ENCODE measurements at places on chromosomes 2 and 18. TPM values are rescaled to one million over a fixed set of nuclear protein-coding genes. Genes with fewer than 3 reads are reported as not detected.

GRCh38 chr2:71043531-71044407 lies 24.7 kb upstream of the NAGK start:
- no peaks in the 10 kb centered on the region for H3K4me1 ChIP-seq
- H3K36me3 ChIP-seq = no peaks in the 10 kb centered on the region

- no peak overlapping the region for H3K27ac ChIP-seq
- no peak for DNase-seq
- H3K4me1 ChIP-seq = peaks cover 13% of the 10 kb centered on the region
- H3K27me3 ChIP-seq = no peaks in the 10 kb centered on the region
Observed at GRCh38 chr2:19073522-19073921, 284.9 kb downstream of the OSR1 start.

- H3K4me3 ChIP-seq = no peak overlapping the region
- H3K27me3 ChIP-seq = peaks cover 27% of the 10 kb centered on the region
- H3K36me3 ChIP-seq = no peaks in the 10 kb centered on the region
- no peak overlapping the region for H3K27ac ChIP-seq
- DNase-seq = peak; percentile 77
- H3K4me1 ChIP-seq = no peaks in the 10 kb centered on the region
Observed at GRCh38 chr18:13531681-13532325, 194.6 kb downstream of the FAM210A start.

GRCh38 chr18:24817587-24818371 lies 357.3 kb downstream of the HRH4 start:
- no peaks in the 10 kb centered on the region for H3K4me1 ChIP-seq

DNA sequence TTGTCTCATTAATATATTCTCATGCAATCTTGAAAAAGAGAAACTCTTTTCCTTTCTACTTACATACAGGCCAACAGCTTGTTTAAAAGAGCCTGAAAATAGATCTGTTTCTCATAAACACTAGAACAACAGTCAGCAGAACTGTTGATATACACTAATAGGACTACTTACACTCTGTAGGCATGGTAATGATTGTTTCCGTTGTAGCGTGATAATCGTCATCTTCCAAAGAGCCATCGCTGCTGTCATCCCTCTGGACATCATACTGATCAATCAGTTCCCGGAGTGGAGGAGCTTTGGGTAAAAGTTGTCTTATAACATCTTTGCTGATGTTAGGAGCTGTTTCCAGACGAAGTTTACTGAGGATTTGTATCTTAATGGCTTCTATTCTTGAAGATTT lies 476 bp downstream of the MSTN start:
- no peaks in the 10 kb centered on the region for H3K36me3 ChIP-seq
- DNase-seq = no peak
- no peak overlapping the region for H3K27ac ChIP-seq

DNA sequence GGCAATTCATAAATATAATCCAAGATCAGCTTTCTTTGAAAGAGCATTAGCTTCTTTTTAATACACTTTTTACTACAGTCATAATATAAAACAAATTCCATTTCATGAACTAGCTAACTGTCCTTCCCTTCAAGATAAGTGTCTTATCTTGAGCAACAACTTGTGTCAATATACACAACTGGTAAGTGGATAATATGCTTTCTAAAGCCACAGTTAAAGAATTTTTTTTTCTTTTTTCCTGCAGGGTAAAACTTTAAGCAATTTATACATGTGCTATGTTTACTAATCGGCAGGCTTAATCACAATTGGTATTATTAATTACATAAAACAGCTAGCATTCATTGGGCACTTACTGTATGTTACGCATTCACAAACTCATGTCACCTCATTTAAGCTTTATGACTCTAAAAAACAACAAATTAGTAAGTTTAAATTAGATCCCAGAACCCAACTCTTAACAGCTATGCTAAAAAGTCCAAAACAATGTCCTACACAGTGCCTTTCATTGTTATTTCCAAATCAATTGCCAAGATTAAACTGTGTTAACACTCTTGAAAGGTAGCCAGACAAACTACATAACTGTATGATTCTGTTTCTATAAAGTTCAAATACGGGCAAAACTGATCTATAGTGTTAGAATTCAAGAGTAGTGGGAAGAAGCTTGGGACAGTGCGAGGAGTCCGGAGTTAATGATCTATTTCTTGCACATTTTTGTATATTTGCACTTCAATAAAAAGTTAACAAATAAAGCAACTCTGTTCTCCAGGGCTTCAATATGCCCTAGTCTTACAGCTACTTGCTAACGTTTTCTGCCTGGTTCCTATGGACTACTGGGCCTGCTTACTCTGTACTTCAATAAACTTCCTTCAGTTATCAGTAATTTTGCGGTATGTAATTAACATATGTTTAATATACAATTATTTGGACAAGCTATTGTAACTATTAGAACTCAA lies 6.0 kb downstream of the TXNL1 start:
- no peak overlapping the region for H3K27ac ChIP-seq
- peaks cover 2% of the 10 kb centered on the region for H3K36me3 ChIP-seq
- no peak for DNase-seq
- H3K4me1 ChIP-seq = peaks cover 47% of the 10 kb centered on the region
- no peaks in the 10 kb centered on the region for H3K27me3 ChIP-seq
- H3K4me3 ChIP-seq = no peak overlapping the region

GRCh38 chr2:653645-654425 lies 23.4 kb downstream of the TMEM18 start:
- H3K4me3 ChIP-seq = no peak overlapping the region
- H3K27ac ChIP-seq = no peak overlapping the region
- peak; percentile 77 for DNase-seq
- peaks cover 20% of the 10 kb centered on the region for H3K27me3 ChIP-seq
- no peaks in the 10 kb centered on the region for H3K36me3 ChIP-seq

GRCh38 chr2:26462511-26463243 lies 15.2 kb downstream of the OTOF start:
- H3K4me1 ChIP-seq = peaks cover 2% of the 10 kb centered on the region
- H3K27me3 ChIP-seq = no peaks in the 10 kb centered on the region
- H3K4me3 ChIP-seq = no peak overlapping the region
- DNase-seq = no peak

- H3K27me3 ChIP-seq = peaks cover 39% of the 10 kb centered on the region
- H3K27ac ChIP-seq = no peak overlapping the region
- peaks cover 9% of the 10 kb centered on the region for H3K36me3 ChIP-seq
- H3K4me3 ChIP-seq = no peak overlapping the region
- DNase-seq = no peak
- peaks cover 25% of the 10 kb centered on the region for H3K4me1 ChIP-seq
Observed at GRCh38 chr2:72937356-72937669, 20.0 kb downstream of the EMX1 start.

- no peaks in the 10 kb centered on the region for H3K4me1 ChIP-seq
- no peak overlapping the region for H3K27ac ChIP-seq
- H3K27me3 ChIP-seq = no peaks in the 10 kb centered on the region
- H3K36me3 ChIP-seq = no peaks in the 10 kb centered on the region
Observed at GRCh38 chr2:241982706-241983570, 113.4 kb downstream of the RTP5 start.

- H3K27ac ChIP-seq = no peak overlapping the region
- no peaks in the 10 kb centered on the region for H3K27me3 ChIP-seq
- peaks cover 27% of the 10 kb centered on the region for H3K4me1 ChIP-seq
- H3K36me3 ChIP-seq = no peaks in the 10 kb centered on the region
- DNase-seq = peak; percentile 19
Observed at GRCh38 chr2:126653109-126653508, 2.8 kb upstream of the GYPC start.

DNA sequence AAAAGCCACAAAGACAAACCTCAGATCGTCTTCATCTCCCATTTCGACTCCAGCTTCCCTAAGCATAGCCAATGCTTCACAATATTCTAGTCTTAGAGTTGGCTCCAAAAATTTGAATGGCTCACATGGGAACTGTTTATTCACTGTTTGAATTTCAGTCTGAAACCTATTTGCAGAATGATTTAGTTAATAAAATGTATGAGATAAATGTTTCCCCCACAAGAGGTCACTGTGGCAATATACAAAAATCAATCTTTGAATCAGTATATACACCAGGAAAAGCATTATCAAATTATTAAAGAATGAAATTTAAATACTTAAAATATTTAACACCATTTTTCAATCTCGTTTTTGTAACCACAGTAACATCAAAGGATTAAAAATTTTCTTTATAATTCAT lies 40.0 kb upstream of the MCM6 start:
- H3K27ac ChIP-seq = no peak overlapping the region
- H3K36me3 ChIP-seq = peaks cover 5% of the 10 kb centered on the region
- no peak overlapping the region for H3K4me3 ChIP-seq
- DNase-seq = no peak

GRCh38 chr2:118274841-118275510 lies 186.7 kb downstream of the INSIG2 start:
- no peaks in the 10 kb centered on the region for H3K36me3 ChIP-seq
- H3K4me1 ChIP-seq = no peaks in the 10 kb centered on the region
- DNase-seq = no peak
- no peak overlapping the region for H3K27ac ChIP-seq

DNA sequence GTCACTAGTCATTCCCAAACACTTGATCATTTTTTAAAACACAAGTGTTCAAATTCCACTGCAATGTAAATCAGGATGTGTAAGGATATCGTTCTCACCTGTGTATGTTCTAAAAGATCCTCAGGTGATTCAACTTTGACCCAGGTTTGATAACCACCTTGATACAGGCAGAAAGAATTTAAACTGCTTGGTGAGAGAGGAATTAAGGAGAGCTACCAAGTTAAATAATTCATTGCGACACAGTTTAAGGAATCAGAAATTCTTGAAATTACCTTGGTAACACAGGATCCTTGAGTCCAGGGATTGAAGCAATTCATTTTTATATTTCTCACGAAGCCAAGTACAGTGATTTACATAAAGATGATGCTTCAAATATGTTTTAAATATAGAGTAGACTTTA lies 80.7 kb upstream of the EHBP1 start:
- H3K4me1 ChIP-seq = no peaks in the 10 kb centered on the region
- H3K27me3 ChIP-seq = peaks cover 29% of the 10 kb centered on the region
- no peak overlapping the region for H3K27ac ChIP-seq
- no peak for DNase-seq

DNA sequence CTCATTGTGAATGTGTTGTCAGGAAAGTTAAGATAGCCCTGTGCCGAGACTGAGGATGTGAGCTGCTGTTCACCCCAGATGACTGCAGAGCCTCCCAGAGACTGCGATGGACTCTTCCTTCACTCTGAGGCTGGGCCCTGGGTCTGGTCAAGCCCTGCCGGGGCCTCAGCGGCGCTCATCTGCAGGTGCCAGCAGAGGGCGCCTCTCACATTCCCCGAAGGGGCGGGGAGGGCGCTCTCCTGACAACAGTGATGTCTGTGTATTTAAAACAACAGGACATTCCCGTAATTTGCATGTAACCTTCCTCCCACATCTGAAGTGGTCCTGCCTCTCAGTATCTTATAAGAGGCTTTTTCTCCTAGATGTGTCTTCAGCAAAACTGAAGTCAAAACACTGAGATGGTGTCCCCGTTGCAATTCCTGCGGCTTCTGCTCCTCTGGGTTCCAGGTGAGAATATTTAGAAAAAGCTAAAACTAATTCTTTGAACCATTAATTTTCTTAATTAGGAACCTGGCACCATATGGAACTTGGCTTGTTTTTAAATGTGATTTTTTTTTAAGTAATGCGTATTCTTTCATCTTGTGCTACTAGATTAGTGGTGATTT lies 1377.9 kb downstream of the RPIA start:
- DNase-seq = no peak
- no peak overlapping the region for H3K4me3 ChIP-seq
- peaks cover 2% of the 10 kb centered on the region for H3K36me3 ChIP-seq
- no peaks in the 10 kb centered on the region for H3K27me3 ChIP-seq
- no peak overlapping the region for H3K27ac ChIP-seq
- no peaks in the 10 kb centered on the region for H3K4me1 ChIP-seq

- peaks cover 45% of the 10 kb centered on the region for H3K4me1 ChIP-seq
- no peak overlapping the region for H3K4me3 ChIP-seq
- H3K27ac ChIP-seq = peak overlapping the region; percentile 45
- no peak for DNase-seq
- no peaks in the 10 kb centered on the region for H3K36me3 ChIP-seq
Observed at GRCh38 chr2:161141033-161141432, 19.2 kb upstream of the TANK start.

GRCh38 chr18:58104096-58104495 lies 60.1 kb downstream of the NEDD4L start:
- no peak overlapping the region for H3K4me3 ChIP-seq
- no peaks in the 10 kb centered on the region for H3K27me3 ChIP-seq
- H3K36me3 ChIP-seq = no peaks in the 10 kb centered on the region
- DNase-seq = no peak

DNA sequence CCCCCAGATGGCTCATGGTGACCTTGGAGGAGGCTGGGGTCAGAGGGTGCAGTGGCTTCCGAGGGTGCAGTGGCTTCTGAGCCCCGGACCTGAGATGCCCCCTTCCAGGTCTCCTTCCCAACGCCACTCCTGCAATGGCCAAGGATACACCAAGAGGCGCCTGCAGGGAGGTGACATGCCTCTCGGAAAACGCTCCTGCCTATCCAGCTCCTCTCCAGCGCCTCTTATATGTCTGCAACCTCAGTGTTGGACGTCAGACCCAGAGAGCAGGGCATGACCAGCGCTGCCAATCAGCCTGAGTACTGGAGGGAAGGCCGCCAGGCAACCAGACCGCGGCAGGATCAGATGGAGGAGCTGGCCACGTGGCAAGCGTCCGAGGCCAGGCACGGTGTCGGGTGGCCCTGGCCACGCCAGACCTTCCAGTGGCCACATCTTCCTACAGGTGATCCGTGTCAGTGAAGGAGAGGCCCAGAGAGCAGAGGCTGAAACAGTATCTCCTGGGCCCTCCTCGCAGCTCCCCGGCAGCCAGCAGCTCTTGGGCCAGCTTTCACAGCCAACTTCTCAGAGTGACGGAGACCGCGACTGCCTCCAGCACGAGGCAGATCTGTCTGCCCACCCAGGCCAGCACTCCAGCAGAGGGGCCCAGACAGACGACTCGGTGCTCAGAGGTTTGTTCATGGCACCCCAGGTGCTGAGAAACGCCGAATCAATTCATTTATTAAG lies 199.5 kb upstream of the SALL3 start:
- no peak overlapping the region for H3K4me3 ChIP-seq
- H3K27ac ChIP-seq = no peak overlapping the region
- H3K36me3 ChIP-seq = no peaks in the 10 kb centered on the region
- no peak for DNase-seq

- DNase-seq = no peak
- H3K4me3 ChIP-seq = no peak overlapping the region
- H3K4me1 ChIP-seq = peaks cover 32% of the 10 kb centered on the region
- H3K36me3 ChIP-seq = no peaks in the 10 kb centered on the region
- peak overlapping the region; percentile 56 for H3K27ac ChIP-seq
Observed at GRCh38 chr2:27723372-27724144, 48.0 kb upstream of the MRPL33 start.

SMAD2 gene
- total RNA-seq = 145 TPM

TMEM163 gene
- total RNA-seq = not detected

DYTN gene
- not detected for total RNA-seq

VWC2L gene
- not detected for total RNA-seq

LOXL3 gene
- total RNA-seq = 58.1 TPM

LBH gene
- 74.7 TPM for total RNA-seq

RGPD3 gene
- not detected for total RNA-seq

INHBB gene
- 0.50 TPM for total RNA-seq

ZAP70 gene
- 0.44 TPM for total RNA-seq

COL4A3 gene
- 0.32 TPM for total RNA-seq

SPIRE1 gene
- 47.0 TPM for total RNA-seq

ALPI gene
- not detected for total RNA-seq

GALR1 gene
- total RNA-seq = not detected
